Erythroblast (primary cell): ENCODE measurements at places on chromosomes 12 and 14.

DNA sequence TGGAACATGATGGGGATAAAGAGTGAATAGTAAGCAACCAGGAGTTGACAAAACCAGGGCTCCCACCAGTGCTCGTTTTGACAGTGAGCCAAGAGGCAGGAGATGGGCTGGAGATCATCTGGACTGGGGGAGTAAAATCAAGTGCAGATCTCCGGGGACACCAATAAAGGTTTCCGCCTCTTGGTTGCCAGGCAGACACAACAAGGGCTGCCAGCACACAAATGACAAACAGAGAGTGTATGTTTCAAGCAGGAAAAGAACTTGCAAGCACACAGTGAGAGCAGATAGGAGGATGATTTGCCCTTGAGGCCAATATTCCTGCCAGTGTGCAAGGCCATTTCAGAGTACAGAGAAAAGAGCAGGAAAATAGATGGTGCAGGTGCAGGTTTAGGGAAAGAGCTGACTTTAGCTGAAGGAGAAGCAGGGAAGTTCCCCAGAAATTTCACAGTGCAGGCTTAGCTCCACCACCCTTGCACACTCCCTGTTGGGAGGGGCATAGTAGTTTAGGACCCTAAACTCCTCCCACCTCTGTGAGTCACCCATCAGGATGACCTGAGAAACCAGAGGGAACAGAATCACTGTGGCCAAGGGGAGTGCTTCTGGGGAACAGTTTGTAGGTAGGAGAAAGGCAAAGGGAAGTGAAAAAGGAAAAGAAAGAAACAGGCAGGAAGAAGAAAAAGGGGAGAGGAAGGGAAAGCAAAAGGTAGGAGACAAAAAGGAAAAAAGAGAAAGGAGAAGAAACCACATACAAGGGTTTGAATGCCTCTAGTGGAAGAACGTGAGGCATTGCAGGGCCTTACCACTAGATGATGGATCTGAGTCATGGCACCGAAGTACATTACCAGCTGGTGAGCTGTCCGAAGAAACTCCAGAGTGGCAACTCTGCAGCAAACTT lies 404.4 kb downstream of the SLC6A15 start:
- no peak for DNase-seq

GRCh38 chr12:93813186-93813585 lies 136.0 kb downstream of the CRADD start:
- DNase-seq = no peak

DNA sequence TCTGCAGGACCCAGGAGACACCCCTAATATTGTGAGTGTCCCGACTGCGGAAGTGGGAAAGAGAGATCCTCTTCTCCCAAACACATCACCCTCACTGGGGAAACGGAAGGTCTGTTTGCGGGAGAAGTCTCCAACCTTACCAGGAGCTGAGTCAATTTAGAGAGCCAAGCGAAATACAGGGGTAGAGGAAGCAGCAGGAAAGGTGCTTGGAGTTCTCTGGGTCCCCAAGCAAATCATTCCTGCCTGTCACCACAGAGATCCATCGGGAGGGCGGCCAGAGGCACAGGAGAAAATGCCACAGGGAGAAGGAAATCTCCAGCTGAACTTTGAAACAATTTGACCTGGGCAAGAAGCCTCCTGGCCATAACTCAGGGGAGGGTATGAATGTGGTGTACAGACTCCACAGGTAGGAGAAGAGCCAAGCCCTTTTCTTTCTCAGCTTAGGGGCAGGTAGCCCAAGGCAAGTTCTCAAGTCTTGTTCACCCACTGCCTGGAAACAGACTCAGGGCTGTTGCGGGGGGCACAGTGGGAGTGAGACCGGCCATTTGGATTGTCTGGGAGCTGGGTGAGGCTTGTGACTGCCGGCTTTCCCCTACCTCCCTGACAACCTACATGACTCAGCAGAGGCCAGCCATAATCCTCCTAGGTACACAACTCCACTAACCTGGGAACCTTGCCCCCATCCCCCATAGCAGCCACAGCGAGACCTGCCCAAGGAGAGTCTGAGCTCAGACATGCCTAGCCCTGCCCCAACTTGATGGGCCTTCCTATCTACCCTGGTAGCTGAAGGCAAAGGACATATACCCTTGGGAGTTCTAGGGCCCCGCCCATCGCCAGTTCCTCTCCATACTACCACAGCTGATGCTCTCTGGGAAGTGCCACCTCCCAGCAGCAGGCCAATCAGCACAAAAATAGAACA lies 211.9 kb upstream of the ARHGAP5 start:
- DNase-seq = no peak

DNA sequence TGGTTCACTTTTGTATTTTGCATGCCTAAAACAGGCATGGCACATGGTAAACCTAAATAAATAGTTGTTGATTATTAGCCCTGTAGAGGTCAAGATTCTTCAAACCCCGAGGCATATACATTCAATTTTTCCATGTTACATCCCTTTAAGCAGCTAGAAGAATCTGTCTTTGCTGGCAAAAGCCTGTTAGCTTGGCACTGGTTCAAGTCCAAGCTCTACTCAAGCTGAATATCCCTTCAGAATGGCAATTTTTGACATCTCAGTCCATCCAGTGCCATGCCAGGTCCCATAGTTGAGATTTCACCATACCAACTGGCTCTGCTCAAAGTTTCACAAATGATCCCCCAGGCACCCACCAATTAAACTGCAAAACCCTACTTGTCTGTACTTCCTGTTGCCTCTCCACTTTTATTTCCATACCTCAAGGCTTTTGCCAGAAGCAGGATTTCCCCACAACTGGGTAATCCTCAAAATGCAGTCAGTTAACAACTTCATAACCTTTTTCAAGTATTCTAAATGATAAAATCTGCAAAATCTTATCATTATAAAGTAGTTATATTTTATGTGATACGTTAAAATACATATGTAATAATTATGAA lies 9.0 kb upstream of the DCN start:
- DNase-seq = no peak

DNA sequence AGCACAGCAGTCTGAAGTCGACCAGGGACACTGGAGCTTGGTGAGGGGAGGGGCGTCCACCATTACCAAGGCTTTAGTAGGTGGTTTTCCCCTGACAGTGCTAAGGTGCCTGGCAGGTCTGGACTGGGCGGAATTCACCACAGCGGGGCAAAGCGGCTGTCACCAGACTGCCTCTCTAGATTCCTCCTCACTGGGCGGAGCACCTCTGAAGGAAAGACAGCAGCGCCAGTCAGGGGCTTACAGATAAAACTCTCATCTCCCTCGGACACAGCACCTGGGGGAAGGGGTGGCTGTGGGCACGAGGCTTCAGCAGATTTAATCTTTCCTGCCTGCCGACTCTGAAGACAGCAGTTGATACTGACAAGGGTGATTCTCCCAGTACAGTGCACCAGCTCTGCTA lies 39.1 kb downstream of the DDHD1 start:
- peak; percentile 88 for DNase-seq

DNA sequence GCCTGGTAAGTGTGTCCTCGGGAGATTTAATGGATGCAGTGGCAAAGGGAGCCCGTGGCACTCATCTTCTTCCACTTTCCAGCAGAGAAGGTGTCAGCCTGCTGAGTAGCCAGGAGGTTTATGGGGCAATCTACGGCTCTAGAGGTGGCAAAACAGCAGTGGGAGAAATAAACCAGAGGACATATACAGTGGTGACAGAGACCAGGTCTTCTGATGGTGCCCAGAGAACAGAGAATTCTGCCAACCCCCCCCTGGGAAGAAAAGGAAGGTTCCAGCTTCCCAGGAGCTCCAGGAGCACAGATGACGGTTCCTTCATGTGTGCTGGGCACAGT lies 43.0 kb downstream of the SMIM41 start:
- DNase-seq = no peak

DNA sequence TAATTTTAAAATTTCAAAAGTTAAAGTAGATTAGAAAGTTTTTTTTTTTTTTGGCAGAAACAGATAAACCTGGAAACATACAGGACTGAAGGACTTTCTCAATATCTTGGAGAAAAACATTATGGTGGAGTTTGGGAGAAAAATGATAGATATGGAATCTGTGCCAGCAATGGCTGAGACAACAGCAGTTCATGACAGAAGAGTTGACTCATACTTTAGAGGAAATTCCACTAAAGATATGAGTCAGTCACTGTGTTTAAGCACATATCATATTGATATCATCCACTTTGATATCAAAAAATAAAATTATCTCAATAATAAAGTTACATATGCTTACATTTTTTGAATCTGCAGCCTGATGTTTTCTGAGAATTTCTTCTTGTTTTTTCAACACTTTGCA lies 193.9 kb upstream of the OR4E1 start:
- no peak for DNase-seq

- DNase-seq = no peak
Observed at GRCh38 chr14:27077710-27078109, 479.9 kb upstream of the NOVA1 start.

- no peak for DNase-seq
Observed at GRCh38 chr12:97764700-97765099, 302.1 kb downstream of the RMST start.

GRCh38 chr12:94267921-94268471 lies 119.6 kb downstream of the PLXNC1 start:
- no peak for DNase-seq

GRCh38 chr14:28321475-28322244 lies 444.9 kb upstream of the FOXG1 start:
- DNase-seq = no peak

GRCh38 chr14:51630987-51631386 lies 20.7 kb upstream of the FRMD6 start:
- no peak for DNase-seq

DNA sequence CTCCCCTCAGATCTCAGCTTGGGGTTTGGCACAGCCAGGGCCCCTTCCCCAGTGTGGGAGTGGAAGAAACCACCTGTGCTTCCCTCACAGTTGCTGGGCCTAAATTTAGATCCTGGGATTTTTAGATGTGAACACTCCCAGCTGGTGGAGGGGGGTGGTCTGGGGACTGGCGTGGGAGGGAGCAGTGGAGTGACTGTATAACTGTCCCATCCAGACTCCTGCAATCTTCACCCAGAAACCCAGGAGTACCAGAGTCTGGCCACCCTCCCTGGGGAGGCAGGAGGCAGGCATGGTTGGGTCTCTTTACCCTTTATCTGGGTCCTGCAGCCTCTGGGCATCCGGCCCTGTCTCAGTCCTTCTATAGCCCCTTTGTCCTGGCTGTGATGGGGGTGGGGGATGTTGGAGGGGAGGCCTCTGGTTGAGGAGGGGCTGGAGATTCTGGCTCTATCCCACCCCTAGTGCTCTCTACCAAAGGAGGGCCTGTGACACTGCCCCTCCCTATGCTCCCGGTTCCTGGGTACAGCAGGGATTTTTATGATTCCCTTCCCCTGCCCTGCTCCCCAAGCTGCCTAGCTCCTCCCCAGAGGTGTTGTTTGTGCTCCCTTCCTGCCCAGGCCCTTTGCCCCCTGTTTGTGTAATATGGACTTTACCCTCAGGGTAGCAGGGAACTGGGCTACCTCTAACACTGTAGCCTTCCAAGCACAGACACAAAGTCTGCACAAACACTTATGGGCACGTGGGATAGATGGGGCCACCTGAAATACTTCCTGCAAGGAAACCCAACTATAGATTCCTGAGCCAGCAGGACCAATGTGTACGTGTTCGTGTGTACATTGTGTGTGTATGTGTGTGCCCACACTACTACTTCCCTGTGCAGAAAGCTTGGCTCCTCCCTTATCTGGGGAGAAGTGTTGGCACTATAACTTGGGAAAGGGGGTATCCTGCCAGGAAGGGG lies 1.7 kb downstream of the ERBB3 start:
- DNase-seq = no peak

GRCh38 chr14:45078323-45078722 lies 5.6 kb upstream of the PRPF39 start:
- no peak for DNase-seq

- peak; percentile 29 for DNase-seq
Observed at GRCh38 chr12:110176745-110177144, 52.6 kb downstream of the IFT81 start.

GRCh38 chr14:102375119-102375518 lies 12.4 kb downstream of the TECPR2 start:
- no peak for DNase-seq

- DNase-seq = no peak
Observed at GRCh38 chr14:57277062-57277461, 8.3 kb downstream of the AP5M1 start.

DNA sequence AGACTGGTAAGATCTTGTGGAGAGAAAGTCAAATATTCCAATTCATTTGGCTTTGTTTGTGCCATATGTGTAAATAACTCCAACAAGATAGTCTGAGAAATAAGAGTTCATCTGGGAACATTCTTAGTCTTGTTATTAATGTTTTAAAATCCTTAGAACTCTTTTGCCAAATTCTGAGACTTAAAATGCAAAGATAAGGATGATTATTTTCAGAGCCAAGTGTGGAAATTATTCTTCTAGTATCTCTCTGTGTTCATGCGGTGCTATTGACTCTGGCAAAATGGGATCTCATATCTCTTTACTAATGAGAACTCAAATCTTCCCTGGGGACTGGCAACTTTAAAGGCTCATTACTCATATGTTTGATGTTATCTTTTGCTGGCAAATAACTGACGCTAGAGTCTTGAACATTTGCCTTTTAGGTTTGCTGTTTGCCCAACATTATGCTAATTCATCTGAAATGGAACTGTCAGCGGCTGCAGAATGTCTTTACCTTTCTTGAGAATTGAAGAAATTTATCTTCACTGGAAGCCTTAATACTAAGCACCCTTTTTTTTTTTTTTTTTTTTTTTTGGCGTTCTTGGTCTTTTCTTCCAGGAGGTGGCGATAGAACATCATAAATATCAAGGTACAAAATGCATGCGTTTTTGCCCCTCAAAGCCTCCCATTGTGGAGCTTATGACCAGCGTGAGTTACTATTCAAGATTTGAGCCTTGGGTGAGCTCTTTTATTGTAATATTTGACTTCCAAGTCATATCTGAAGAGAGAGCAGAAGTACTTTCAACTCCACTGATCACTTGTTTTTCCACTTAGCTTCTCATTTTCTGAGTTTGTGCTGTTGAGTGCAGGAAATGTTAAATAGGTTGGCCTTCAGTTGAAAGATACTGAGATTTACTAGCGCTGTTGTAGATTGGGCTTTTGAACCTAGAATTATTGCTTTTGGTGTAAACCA lies 86.5 kb downstream of the CAND1 start:
- peak; percentile 41 for DNase-seq

DNA sequence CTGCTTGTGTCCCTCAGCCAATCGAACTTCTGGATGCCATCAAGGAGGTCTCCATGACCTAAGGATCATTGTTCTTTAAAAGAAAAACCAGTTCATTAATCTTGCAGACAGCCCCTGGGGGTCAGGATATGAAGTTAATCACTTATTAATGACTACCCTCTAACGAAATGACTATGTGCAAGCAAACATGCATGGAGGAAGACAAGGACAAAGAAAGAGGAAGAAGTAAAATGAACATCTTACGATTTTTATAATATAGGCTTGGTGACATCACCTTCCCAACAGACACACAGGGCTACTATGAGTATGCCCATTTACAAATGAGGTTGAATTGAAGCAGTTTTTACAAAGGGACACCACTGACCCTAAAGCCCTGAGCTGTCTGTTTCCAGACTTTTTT lies 111.1 kb upstream of the AMIGO2 start:
- no peak for DNase-seq

DNA sequence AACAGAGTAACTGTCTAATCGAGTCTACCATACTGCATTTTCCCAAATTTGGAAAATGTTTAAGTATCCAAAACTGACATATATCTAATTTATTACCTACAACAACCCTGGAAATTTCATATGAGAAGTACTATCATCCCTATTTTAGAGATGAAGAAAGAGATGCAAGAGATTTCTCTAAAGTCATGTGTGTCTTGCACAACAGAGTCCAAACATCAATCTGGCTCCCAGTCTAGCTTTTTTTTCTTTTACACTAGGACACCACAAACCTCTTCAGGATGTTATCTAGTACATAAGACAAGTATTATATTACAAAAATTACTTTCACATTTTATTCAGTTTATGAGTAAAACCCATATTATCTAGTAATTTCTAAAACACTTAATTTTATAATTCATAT lies 39.1 kb downstream of the CAPS2 start:
- DNase-seq = no peak
